ENCODE measurements at places on chromosomes 4 and X.

DNA sequence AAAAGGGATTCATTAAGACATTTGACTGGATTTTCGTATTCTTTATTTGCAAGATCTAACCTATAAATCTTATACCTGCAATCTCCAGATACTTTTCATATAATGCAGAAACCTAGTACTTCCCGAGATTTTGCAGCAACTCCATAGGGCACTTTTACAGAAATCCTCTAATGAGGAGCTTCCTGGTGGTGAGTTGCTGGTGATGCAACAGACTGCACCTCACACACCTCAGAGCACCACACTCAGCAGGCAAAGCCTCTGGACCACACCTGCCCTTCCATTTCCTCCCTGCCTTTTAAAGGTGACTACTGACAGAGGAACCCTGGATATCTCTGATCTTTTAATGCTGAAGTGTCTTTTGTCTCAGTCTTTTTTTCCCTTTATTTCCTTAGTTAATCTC lies 289.4 kb downstream of the TRAM1L1 start:
- no peak for DNase-seq

DNA sequence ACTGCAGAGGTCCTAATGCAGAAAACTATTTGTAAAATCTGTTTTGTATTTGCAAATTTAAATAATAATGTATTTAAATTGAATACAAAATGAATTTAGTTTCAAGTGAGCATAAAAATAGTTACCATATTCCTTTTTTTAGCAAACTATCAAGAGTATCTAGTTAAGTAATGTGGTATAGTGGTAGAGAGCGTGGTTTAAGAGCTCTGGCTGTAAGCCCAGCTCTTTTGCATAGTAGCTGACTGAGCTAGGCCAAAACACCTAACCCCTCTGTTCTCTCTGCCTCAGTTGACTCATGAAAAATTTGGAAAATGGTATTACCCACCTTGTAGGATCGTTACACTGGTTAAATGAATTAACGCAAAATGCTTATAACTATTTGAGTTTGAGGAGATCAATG lies 18.1 kb upstream of the ADAD1 start:
- no peak for DNase-seq

DNA sequence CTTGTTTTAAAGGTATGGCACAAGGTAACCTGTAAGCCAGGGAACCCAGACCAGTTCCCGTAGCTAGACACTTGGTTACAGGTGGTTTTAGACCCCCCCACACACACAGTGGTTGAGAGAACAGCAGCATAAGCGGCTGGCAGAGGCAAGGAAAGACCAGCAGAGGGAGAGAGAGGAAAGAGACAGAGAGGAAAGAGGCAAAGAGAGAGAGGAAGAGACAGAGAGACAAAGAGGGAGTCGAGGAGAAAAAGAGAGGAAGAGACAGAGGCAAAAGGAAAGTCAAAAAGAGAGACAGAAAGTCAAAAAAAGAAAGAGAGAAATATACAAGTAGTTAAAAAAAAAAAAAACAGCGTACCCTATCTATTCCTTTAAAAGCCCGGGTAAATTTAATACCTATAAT lies 19.5 kb upstream of the PCSK1N start:
- peak; percentile 5 for DNase-seq

- peak; percentile 29 for DNase-seq
These were observed 55.1 kb upstream of the PGAM4 start for GRCh38 chrX:78024349-78025059.

- DNase-seq, result peak; percentile 49
These were observed 14.8 kb upstream of the LAP3 start for GRCh38 chr4:17562157-17562556.

DNA sequence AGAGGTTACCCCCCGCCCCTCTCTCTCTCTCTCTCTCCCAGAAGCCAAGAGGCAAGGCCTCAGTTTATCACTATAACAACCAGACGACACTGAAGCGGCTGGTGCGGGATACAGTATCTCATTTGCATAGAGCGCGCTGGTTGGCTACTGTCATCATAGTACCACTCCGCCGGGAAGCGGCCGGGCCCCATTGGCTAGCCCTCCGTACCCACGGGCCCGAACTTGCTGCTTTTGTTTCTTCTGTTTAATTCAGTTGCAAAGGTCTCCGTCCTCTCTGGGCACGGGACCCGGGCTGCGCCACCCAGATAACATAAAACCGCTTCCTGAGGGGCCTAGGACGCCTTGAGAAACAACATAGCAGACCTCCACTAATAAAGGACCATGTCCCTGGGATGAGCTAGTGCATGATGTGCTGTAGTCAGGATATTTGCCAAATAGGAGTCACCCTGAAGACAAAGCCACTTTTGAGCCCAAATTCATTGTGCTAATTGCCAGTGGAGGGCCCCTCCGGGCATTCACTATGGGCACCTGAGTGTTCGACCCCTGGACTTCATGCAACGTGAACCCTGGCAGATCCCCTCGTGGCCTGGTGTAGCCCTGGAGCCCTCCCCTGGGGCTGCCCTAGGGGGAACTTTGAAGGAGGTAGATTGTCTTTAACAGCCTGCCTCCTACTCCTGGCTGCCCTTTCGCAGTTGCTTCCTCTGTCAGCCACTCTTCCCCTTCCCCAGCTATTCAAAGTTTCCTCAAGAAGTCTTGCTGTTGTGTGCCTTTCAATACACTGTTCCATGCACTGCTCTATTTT lies at the start of gene PCYT1B:
TSS of gene PCYT1B (minus strand) at position 91 of the 802 bp plus-strand sequence. CDS start 242 bp downstream, outside the sequence.
- peak; percentile 85 for DNase-seq

DNA sequence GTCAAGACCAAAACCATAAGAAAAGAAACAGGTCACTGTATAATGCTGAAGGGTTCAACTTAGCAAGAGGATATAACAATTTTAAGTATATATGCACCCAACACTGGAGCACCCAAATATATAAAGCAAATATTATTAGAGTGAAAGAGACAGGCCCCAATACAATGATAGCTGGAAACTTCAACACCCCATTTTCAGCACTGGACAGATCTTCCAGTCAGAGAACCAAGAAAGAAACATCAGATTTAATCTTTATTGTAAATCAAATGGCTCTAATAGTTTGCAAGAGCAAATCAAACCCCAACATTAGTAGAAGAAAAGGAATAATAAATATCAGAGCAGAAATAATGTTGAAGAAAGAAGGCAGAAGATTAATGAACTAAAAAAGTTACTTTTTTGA lies 36.2 kb downstream of the MAGED4 start:
- no peak for DNase-seq

GRCh38 chr4:97720869-97721432 lies 422.3 kb downstream of the STPG2 start:
- peak; percentile 53 for DNase-seq

DNA sequence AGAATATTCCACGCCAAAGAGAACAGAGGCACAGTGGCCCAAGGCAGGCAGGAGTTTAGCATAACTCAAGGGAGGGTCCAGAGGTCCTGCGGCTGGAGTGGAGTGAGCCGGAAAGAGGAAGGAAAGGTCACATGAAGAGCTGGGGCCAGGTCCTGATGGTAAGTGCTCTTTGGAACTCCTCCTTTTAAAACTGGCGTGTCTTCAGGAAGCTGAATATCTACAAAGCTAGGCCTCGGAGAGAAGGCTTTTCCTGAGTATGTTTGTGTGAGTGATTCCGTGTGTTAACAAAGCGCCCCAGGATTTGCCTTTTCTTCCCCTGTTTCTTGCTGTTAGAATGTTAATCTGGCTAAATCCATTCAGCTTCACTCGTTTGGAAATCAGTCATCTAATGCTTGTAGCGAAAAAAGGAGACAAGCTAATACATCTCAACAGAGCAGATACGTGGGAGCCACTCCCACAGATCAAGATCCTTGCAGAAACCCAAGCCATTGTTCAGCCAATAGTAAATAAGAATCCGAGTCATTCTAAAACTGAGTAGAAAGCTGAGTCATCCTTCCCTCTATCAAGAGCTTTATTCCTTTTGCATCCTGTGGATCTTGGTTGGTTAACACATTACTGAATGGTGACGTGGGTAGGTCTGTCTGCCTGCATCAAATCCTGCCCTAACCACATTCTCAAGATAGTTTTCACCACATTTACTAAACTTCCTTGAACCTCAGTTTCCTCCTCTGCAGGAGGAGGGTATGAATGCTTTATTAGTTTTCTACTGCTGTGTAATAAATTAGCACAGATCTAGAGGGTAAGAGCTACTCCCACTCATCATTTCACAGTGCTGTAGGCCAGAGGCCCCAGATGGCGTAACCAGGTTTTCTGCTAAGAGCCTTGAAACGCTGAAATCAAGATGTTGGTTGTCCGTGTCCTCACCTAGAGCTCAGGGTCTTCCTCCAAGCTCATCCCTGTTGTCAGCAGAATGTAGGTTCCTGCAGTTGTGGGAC lies 43.2 kb upstream of the RBM47 start:
- peak; percentile 99 for DNase-seq

DNA sequence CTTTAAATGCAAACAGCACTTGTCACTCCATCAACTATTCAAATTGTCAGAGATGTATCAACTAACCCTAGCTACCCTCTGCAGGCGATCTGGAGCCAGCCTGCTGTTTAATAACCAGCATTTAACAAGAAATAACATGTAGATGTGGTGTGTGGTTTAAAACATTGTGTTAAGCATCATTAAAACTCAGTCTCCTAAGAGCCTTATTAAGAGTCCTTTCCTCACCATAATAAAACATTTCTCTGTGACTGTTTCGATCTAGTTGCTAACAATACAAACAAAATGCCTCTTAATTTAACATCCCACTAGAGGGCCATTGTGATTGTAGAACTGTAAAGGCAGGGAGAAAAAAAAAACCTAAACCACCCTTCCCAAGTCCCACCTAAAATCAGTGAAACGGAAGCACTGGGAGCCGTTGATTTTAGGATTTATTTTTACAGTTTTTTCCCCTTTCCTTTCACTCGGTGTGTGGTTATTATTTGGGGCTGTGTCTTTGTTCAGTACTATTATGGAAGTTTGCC lies 708.6 kb downstream of the C4orf33 start:
- DNase-seq, result no peak

DNA sequence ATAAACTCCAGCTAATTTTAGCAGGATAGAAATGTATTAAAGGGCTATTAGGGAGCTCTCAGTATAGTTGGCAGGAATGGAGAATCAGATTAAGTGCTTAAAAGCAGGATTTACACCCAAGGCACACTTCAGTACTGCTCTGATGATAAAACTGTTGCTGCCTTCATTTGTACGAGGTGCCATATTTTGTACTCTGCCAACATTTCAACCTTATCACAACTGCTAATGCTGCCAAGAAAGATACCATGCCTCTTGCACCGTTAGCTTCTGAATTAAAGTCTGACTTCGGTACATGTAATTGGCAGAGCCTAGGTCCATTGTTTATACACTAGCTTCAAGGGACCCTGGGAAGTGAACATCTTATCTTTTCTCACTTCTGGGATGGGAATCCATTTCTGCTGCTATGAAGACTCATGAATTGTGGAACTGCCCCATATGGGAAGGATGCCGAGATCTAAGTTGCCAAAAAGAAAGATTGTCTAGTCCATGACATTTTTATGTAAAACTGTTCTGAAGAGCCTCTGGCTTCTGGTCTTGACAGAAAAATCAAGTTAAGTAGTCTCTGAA lies 624.0 kb upstream of the IGFBP7 start:
- DNase-seq, result no peak

- DNase-seq, result no peak
These were observed 388.5 kb upstream of the SPANXN4 start for GRCh38 chrX:142637206-142637605.

- no peak for DNase-seq
These were observed 93.5 kb upstream of the DKK2 start for GRCh38 chr4:107129611-107130010.

GRCh38 chrX:106177106-106177981 lies 9.2 kb downstream of the PWWP3B start:
- no peak for DNase-seq

GRCh38 chrX:123185721-123186120 lies 1.6 kb downstream of the GRIA3 start:
- no peak for DNase-seq

DNA sequence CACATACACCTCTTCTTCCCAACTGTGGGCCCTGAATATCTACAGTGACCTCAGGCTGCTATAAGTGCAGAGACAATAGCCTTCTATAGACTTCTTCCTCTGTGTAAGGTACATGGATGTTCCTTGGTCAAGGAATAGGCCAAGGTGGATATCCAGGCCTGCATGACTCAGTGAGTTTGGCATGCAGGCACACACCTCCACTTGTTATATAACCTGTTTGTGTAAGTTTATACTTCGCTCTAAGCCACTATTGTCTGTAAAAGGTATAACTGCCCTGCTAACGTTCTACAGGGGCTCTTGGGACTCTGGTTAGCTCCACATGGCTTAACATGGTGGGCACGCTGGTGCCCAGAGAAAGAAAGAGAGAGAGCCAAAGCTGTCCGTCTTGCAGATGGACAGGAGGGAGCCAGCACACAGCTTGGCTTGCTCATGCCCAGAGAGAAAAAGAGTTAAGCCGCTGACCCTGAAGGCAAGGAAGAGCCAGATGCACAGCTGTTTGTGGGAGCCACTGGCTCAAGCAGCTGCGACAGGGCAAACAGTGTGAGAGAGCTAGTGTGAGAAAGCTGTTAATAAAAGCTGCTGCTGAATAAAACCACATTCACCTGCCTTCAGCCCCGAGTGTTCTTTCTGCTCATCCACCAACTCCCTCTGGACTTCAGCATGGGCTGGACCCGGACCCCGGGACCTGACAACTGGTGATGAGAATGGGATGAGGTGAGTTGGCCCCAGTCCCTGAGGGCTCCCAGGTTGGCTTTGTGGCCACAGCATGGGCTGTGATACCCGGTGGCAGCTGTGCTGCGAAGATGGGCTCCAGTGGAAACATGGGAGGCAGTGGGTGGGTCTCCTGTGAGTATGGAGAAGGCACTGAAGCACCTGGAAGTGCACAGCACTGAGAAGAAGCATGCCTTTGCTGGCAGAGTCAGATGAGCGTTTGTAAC lies 44.5 kb upstream of the ZBTB33 start:
- no peak for DNase-seq

GRCh38 chr4:71680706-71681105 lies 103.2 kb downstream of the GC start:
- DNase-seq, result no peak

GRCh38 chr4:17020901-17021300 lies 122.5 kb upstream of the LDB2 start:
- no peak for DNase-seq

DNA sequence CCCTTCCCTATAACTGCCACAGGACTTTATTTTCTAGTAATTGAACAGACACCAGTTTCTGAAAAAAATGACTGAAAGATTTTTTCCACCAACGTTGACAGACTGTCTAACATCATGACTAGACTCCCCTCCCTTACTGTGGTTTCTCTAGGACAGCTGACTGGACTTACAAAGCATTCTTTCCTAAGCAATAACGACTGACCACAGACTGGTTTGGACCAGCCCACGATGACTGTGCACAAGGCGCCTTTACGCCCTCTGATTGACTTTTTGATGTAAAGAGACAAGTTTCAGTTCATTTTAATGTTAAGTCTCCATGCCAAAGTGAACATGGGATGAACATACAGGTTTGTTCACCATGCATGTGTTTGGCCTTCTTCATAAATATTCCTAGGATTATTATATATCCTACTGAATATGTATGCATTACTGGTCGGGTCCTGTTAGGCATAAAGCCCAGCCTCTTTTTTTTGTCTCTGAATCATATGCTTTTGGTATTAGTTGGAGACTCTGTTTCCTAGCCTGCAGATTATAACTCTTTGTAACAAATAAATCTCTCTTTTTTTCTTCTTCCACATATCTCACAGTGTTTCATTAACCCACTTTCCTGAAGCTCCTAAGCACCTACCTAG lies 50.5 kb upstream of the UGT2B4 start:
- DNase-seq, result peak; percentile 78

- no peak for DNase-seq
These were observed 333.5 kb downstream of the TENM3 start for GRCh38 chr4:182576601-182577289.
